SK-MEL-5 (cell line): ENCODE measurements at places on chromosomes 7 and 10.

- DNase-seq, result no peak
These were observed 391.0 kb upstream of the NRP1 start for GRCh38 chr10:33725430-33725829.

GRCh38 chr7:5472432-5473315 lies 49.0 kb upstream of the TNRC18 start:
- DNase-seq, result no peak

DNA sequence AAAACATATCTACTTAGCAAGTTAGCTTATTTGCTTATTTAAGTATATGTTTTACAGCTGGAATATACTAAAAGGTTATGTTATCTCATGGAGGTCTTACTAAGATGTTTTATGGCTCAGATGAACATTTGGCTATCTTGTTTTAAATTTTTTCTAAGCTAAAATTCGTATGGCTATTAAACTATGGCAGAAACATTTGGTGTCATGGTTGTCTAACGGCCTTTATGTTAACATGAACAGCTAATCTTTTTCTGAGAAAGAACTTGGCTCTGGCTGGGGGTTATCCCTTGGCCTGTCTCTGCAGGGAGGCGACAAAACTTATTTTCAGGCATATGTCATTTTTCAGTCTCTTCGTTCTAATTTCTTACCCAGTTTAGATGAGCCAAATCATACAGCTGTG lies 101.5 kb upstream of the MTPN start:
- no peak for DNase-seq

DNA sequence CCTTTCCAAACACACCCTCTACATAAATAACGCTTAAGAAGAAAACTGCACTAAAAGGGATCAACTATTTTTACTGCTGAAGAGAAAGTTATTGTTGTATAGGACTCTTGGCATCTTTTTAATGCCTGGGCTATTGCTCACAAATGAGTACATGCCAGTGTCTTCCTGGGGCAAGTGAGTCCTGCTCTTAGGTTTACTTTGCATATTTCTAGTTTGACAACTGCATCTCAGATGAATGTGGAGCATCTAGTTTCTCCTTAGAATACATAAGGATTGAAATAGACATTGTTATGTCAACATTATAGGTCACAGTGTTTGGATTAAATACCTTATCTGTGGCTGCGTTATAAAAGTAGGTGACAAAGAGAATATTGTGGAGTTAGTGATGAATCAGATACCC lies 44.5 kb downstream of the PSMC2 start:
- DNase-seq, result no peak

DNA sequence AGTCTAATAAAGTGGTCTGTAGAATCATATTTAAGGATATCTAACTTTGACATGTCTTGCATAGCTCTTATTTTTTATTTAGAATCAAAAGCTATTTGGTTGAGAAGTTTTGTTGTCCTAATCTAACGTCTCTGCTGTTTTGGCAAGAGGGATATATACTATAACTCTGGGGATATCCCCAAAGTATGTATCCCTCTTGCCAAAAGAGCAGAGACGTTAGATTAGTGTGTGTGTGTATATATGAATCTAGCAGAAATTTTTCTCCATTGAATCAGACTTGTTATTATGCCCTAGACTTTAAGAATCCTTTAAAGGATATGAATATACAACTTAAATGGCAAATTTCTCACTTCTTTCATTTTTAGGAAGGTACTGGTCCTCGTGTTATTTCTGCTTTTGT lies 9.6 kb downstream of the SMC3 start:
- DNase-seq, result no peak
